T47D (cell line): ENCODE measurements at places on chromosomes 5 and 9.

- no peak for DNase-seq
These were observed 46.4 kb downstream of the S100Z start for GRCh38 chr5:76896196-76896595.

DNA sequence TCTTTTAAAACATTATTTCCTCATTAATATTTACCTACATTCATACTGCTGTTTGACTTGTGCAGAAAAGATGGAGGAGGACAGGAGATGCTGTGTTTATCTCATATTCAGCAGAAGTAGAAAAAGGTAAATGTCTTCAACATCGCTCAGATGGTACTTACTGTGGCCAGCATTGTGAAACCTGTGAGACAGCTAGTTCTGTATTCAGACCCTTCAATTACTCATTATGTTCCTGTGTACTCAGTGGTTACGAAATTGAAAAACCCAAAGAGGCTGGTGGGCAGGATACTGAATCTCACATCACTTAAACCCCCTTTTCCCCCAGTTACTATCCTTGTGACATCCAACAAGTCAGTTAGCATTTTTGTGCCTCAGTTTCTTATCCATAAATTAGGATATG lies 216.0 kb downstream of the KDM4C start:
- no peak for DNase-seq

- DNase-seq: peak; percentile 25
These were observed 1.1 kb upstream of the SPIN1 start for GRCh38 chr9:88387036-88387551.

- no peak for DNase-seq
These were observed 480.2 kb downstream of the CAAP1 start for GRCh38 chr9:26412446-26412845.

DNA sequence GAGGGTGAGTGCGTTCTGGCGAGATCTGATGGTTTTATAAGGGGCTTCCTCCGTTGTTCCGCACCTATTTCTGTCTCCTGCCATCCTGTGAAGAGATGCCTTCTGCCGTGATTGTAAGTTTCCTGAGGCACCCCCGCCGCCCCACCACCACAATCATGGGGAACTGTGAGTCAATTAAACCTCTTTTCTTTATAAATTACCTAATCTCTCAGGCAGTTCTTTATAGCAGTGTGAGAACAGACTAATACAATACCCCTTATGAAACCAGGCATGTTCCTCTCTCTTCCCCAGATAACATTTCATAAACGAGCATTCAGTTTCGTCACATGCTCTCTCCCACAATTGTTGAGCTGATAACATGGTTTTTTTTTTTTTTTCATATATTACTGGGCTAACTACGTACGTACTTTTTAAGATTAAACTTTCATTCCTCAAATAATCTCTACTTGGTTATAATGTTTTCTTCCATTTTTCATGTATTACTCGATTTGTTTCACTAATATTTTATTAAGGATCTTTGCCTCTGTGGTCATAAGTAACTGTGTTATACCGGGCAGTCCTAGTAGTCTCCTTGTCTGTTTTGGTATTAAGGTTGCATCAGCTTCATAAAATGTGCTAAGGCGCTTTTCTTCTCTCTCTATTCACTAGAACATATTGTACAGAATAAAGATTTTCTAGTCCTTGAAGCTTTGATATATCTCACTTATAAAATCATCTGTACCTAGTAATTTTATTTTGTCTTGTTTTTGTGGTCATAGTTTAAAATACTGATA lies 64.9 kb upstream of the MVB12B start:
- DNase-seq: no peak

GRCh38 chr5:91118796-91119195 lies 264.3 kb downstream of the ARRDC3 start:
- no peak for DNase-seq

- DNase-seq: no peak
These were observed 3.7 kb downstream of the PCDHGA12 start for GRCh38 chr5:141434006-141434405.

GRCh38 chr9:104090578-104090977 lies 3.5 kb upstream of the SMC2 start:
- no peak for DNase-seq

DNA sequence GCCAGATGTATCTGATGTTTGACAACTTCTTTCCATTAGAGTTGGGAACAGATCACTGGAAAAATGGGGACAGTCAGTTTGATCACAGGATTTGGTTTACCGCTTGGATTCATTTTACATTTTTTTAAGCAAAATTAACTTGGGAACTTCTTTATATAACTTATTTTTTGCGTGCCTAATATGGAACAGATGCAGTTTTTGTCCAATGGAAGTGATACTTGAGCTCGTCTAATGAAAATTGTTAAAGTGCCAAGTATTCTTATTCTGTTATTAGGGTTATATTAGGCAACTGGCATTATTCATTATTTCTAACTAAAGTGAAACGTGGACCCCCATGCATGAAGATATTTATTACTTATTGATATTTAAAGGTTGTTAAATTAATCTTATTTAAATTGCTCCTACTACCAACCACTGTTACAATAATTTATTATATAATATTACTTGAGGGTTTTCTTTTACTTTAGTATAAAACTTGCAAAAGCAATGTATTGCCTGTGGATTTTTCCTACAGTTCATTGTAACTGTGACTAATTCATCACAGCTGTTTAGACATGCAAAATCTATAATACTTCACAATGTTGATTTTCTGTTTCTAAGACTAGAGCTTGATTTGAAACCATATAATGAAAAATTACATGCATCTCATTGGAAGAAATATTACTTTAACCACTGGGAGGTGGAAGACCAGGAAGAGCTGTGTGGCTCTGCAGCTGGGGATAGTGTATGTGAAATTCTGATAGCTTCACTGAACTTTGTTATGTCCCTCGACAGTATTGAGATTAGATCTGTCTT lies 787.3 kb upstream of the WWC1 start:
- DNase-seq: no peak

DNA sequence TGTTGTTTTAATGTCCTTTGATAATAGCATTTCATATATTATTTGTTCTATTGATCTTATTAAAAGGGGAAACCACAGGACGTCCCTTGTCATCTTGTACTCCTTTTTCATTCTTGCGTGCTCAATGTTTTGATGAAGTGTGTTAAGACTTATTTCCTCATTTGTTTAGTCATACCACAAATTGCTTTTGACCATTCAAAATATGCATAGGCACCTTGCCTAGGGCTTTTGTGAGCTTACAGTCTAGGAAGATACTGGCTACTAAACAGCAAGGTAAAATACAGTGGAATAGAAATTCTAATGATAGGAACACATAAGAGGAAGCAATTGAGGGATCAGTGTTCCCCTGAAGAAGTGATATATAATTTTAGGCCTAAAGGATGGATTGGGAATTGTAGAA lies 190.3 kb downstream of the WDR70 start:
- no peak for DNase-seq

- no peak for DNase-seq
These were observed 53.4 kb downstream of the RNF145 start for GRCh38 chr5:159155960-159156359.

- peak; percentile 92 for DNase-seq
These were observed 821 bp downstream of the CTNNA1 start for GRCh38 chr5:138753794-138754698.

DNA sequence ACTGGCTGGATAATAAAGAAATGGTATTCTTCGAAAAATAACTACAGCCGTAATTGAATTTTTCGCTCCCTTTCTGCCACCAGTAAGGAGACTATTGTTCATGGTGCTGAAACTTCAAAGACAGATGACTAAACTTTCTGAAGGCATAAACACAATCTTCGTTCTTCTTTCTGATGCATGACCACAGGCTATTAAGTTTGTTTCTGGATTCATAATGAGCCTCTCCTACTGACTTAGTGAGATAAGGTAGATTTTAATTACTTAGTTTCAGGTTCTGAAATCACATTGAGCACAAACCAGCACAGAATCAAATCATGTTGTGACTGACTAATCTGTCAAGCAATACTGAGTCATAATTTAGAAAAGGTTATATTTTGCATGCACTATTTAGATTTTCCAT lies 441.8 kb upstream of the CCNG1 start:
- DNase-seq: no peak

DNA sequence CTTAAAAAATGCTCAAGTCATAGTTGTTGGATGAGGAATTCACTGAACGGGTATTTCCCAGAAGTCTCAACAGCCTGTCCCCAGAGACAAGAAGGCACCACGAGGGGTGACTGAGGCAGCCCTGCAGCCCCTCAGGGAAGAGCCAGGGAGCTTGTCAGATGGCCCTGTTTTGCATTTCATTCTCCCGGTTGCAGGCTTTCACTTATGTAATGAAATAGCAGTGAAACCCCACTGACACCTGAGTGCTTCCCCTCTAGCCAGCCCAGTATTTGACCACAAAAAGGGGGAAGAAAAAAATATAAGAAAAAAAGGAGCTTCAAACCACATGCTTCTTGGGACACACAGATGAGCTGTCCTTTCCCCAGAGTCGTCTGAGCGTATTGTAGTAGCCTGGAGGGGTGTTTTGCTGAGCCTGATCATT lies 75.3 kb upstream of the IL12B start:
- no peak for DNase-seq

DNA sequence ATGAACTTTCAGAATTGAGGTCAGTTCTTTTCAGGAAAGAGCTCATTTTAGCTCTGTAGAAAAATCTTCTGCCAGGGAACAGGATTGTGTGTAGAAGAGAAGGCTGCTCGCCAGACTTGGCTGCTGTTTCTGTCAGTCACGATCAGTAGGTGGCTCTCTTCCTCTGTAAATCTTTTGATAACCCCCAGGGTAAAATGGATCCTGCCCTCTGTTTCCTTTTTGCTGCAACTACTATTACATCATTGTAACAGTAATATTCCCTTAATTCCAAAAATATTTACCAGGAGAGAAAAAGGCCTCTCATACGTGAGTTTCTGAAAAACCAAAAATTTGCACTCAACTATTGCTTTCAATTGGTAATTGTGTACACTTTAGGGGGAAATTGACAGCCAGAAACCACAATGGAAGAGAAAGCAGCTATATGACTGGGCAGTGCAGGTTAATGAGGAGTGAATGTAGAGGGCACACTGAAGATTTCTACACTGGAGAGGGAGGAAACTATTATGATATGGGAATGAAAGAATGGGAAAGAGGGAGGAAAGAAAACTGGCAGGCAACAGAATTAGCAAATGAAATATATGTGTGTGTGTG lies 12.3 kb downstream of the IFNA21 start:
- no peak for DNase-seq

- no peak for DNase-seq
These were observed 88.2 kb upstream of the PANK3 start for GRCh38 chr5:168667301-168667840.

- no peak for DNase-seq
These were observed 605.4 kb downstream of the PTPRD start for GRCh38 chr9:10007356-10007755.

DNA sequence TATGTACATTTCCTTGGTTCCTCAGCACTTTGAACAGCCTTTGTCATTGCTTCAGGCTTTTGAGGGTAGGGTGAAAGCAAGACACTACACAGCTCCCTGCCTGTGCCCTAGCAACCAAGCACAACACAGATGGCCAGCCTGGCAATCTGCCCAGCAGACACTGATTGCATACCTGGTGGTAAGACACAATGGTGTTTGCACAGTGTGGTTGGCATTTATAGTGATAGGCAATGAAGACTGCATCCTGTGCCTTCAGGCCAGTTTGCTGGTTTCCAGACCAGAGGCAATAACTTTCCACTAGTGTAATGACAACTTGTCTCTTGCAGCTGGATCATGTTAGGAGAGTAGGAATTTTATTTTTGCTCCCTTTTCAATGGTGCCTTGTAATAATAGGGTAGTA lies 144.5 kb upstream of the TNC start:
- no peak for DNase-seq

- DNase-seq: no peak
These were observed 61.8 kb upstream of the MAMDC2 start for GRCh38 chr9:69981686-69982445.

- peak; percentile 40 for DNase-seq
These were observed 14.2 kb downstream of the NDUFAF2 start for GRCh38 chr5:60959156-60959555.

DNA sequence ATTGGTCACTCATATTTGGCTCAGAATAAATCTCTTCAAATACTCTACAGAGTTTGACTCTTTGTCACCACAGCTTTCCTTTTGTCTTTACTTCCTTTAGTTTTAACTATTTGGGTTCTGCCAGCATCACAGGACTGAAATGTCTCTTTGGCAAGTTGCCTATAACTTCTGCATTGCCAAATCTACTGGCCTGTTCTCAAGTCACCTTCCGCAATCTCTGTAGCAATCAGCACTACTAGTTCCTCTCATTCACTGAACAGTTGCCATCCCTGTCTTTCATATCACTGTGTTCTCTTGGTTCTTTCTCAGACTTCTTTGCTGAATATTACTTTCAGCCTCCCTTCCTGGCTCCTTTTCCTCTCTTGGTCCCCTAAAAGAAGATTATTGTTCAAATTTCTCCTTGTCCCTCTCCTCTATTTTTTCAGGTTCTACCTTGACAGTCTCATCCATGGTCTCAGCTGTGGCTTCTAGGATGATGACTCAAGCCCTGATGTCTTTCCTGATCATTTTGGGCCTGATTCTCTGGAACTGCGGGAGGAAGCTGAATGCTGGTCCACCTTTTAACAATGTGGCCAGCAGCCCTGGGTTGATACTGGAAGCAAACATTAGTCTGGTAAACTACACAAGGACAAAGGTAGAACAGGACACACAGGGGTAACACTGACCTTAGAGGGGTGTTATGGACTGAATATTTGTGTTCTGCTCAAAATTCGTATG lies 44.0 kb upstream of the LIFR start:
- no peak for DNase-seq

- no peak for DNase-seq
These were observed 71.3 kb downstream of the PSAT1 start for GRCh38 chr9:78368236-78368635.

- no peak for DNase-seq
These were observed 187.6 kb upstream of the S1PR3 start for GRCh38 chr9:88803546-88804253.

DNA sequence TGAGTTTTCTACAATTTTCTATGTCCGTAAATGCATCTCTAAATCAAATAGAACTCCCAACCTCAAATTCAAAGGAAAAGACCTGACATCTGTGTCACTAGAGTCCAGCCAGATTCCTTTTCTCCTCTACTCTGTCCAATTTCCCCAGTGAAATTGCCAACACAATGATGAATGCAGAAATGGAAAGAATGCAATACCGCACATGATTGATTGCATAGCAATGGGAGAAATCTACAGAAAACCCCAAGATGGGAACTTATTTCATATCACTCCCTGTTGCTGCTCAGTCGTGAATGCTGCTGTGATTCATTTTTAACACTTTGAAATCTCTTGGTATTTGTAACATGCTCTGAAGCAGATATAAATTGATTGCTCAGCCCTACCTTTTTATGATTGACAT lies 355.1 kb upstream of the TUSC1 start:
- no peak for DNase-seq

DNA sequence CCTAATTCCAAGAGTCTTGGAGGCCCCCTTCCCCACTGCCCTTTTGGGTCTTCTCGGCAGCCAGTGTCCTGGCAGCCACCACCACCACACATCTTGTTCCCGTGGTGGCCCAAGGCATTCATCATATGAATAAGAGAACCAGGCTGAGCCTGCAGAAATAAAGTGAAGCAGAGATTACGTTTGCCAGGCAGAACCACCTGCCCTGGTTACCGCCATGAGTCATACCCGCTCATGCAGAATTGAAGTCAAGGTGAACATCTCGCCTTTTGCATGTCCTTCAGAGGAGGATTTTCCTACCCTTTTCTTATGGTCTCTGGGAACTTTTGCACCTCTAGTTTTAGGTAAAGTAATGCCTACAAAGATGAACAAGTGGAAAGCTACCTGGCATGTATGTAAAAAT lies 119.5 kb upstream of the LMX1B start:
- DNase-seq: no peak

GRCh38 chr5:32960340-32961058 lies 249.4 kb downstream of the NPR3 start:
- no peak for DNase-seq

- peak; percentile 41 for DNase-seq
These were observed 583 bp downstream of the DIAPH1 start for GRCh38 chr5:141618030-141618803.
